ENCODE measurements at places on chromosomes 2 and 18.

DNA sequence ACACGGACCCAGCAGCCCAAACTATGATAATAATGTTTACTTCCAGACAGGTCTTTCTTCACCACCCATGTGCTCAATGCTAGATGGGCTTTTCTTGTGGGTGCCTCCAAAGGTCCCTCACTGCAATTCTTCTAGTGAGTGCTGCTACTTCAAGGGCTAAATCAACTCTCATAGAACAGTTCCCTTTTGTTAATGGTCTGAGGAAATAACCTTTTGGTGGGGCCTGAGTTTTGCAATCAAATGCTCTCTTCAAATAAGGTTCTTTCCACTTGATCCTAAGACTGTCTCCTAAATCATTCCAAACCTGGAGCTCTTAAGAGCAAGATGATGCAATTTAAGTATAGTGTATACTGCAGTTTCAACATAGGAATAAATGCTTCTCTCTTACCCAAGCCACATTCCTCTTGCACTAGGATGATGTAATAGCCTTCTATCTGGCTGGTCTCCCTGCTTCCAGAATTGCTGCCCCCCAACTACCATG lies 6.0 kb downstream of the NEMP2 start:
- no peak for DNase-seq

DNA sequence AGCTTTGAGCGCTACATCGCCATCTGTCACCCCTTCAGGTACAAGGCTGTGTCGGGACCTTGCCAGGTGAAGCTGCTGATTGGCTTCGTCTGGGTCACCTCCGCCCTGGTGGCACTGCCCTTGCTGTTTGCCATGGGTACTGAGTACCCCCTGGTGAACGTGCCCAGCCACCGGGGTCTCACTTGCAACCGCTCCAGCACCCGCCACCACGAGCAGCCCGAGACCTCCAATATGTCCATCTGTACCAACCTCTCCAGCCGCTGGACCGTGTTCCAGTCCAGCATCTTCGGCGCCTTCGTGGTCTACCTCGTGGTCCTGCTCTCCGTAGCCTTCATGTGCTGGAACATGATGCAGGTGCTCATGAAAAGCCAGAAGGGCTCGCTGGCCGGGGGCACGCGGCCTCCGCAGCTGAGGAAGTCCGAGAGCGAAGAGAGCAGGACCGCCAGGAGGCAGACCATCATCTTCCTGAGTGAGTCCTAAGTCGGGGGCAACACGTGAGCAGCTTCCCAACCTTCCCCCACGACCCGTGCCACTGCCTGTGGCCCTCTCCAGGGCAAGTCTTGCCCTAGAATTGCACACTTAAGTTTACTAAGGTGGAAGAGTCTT lies 928 bp downstream of the GPR39 start:
- DNase-seq = no peak

DNA sequence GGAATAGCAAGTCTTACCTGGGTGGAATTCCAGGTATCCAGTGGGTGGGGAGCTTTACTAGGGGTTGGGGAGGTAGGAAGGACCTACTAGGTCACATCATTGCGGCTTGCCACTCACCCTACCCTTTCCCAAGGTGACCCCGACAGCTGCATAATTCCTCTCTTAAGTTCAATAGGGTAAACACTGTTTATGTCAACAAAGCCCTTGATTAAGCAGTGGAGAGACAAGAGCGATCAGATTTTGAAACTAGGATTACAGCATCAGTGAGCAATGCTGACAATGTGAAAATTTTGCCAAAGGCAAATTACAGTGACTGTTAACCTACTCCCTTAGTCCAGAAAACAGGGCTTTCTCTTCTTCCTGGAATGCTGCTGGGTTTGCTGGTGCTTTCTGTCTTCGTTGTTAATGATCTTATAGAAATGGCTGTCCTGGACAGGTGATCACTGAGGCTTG lies 14.5 kb downstream of the SLC19A3 start:
- no peak for DNase-seq

DNA sequence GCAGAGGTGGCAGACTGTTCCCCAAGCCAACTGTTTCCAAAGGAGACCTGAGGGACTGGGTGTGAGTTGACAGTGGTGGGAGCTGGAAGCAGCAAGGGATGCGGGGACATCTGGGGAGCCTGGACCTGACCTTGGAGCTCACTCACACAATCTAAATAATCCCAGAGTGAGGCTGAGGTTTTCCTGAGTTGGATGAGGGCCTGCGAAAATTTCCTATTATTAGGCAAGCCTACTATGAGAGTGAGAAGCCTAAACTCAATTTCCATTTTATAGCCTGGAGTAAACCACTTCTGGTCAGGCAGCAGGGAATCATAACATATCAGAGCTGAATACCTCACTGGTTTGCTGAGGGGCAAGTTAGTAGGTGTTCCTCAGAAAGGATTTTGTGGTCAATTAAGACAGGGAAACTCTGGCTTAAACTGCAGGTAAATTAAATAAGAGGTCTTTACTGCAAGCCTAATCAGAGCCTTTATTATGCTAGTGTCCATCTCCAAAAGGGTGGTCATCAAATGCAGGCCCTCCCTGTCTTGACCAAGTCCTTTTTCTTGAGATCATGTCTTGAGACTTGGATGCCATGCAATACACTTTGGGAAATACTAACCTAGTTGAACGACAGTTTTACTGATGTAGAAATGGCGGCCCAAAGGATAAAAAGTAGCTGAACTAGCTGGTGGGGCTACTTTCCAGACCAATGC lies 1.7 kb upstream of the COX5B start:
- no peak for DNase-seq

DNA sequence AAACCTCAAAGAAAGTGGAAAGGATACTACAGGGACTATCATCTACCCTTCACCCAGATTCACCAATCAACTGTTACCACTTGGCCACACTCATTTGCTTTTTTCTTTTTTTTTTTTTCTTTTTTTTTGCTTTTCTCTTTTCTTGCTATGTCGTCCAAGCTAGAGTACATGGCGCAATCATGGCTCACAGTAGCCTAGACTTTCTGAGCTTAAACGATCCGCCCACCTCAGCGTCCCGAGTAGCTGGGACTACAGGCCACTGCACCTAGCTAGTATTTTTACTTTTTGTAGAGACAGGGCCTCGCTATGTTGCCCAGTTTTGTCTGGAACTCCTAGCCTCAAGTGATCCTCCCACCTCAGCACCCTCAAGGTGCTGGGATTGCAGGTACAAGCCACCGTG lies 24.0 kb downstream of the BIN1 start:
- DNase-seq = no peak

Data from stimulated activated CD8-positive, alpha-beta memory T cell treated with anti-CD3 and anti-CD28 coated beads, Interleukin-4, amount 100 ng/mL, for 1 hour (primary cell).